ENCODE measurements at places on chromosomes 2 and 18. TPM values are rescaled to one million over a fixed set of nuclear protein-coding genes. Genes with fewer than 3 reads are reported as not detected.
A peak's percentile ranks its signal among the peaks of the same experiment; 100 is the strongest.

GRCh38 chr2:10876963-10877362 lies 34.8 kb upstream of the KCNF1 start:
- H3K4me3 ChIP-seq, result no peak overlapping the region
- H3K27ac ChIP-seq, result no peak overlapping the region
- H3K4me1 ChIP-seq, result peaks cover 2% of the 10 kb centered on the region
- DNase-seq, result no peak
- peaks cover 2% of the 10 kb centered on the region for H3K27me3 ChIP-seq
- H3K36me3 ChIP-seq, result no peaks in the 10 kb centered on the region

DNA sequence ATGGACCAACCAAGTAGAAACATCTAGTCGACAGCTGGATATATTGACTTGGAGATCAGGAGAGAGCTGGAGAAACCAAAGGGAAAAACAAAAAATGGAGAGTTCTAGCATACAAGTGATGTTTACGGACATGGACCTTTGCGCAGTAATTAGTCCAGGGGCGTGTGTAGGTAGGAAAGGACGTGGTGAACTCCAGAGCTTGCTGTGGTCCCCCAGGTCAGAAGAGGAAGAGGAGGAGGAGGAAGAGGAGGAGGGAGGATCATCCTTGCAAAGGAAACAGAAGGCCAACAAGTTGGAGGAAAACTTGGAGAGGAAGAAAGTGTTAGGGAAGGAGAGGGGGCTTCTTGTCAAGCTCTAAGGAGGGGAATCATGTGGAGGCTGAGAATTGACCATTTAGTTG lies 17.5 kb downstream of the TRAF3IP1 start:
- DNase-seq, result no peak
- no peaks in the 10 kb centered on the region for H3K36me3 ChIP-seq
- H3K27ac ChIP-seq, result no peak overlapping the region
- H3K27me3 ChIP-seq, result no peaks in the 10 kb centered on the region

- no peak overlapping the region for H3K4me3 ChIP-seq
- H3K4me1 ChIP-seq, result no peaks in the 10 kb centered on the region
- no peaks in the 10 kb centered on the region for H3K27me3 ChIP-seq
- H3K27ac ChIP-seq, result no peak overlapping the region
- no peaks in the 10 kb centered on the region for H3K36me3 ChIP-seq
Measured at GRCh38 chr18:46591783-46592391, 65.1 kb downstream of the LOXHD1 start.

DNA sequence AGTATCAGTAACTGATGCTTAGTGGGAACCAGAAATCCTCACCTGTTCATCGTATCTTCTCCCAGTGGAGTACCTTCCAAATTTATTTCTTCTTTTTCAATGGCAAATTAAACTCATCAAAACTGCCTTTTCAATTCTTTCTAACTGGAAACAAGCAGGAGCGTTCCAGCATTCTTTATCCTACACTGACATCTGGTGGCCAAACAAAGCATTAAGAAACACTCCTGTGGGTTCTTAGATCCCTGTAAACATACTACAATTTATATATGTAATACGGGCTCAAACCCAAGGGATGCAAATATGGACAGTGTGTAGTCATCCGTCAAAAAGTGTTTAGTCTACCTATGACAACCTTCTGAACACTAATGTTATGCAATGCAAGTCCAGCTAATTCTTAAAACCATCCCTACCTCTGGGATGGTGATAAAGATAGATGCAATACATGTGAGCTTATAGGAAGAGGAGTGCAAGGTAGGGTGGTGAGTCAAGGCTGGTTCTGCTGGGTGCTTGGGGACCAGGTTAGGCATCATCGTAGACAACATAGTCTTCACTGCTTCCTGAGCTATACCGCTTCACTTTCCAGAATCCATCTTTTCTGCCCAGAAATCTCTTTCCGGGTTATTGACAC lies 375.0 kb downstream of the CTNNA2 start:
- H3K4me1 ChIP-seq, result no peaks in the 10 kb centered on the region
- H3K27ac ChIP-seq, result no peak overlapping the region
- H3K27me3 ChIP-seq, result no peaks in the 10 kb centered on the region
- H3K4me3 ChIP-seq, result no peak overlapping the region
- peak; percentile 9 for DNase-seq
- H3K36me3 ChIP-seq, result no peaks in the 10 kb centered on the region

DNA sequence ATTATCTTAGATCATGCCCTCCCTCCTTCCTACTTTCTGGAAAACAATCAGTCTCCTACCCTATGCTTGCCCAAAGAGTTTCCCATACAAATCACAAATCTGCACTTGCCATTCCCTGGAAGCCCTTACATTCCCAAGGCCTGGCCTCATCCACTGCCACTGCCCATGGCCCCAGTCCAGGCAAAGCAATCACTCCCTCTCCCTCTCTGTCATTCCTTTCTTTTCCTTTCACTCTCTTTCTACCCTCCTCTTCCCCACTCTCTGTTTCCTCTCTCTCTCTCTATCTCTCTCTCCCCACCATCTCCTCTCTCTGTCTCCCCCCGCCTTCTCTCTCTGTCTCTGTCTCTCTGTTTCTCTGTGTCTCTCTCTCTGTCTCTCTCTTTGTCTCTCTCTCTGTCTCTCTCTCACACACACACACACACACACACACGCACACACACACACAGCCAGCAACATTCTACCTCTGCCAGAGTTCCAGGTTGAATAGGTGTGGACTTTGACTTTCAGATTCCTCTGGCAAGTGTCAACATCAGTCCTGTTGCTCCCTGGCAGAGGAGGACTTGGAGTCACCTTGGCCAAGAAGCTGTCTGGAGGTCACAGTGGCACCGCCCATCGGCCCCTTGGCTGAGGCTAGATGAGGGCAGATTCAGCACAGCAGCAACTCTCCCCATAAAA lies 43.7 kb upstream of the NAT8 start:
- H3K27me3 ChIP-seq, result no peaks in the 10 kb centered on the region
- no peak overlapping the region for H3K4me3 ChIP-seq
- H3K27ac ChIP-seq, result no peak overlapping the region
- no peak for DNase-seq
- H3K36me3 ChIP-seq, result no peaks in the 10 kb centered on the region
- H3K4me1 ChIP-seq, result no peaks in the 10 kb centered on the region

- DNase-seq, result no peak
- no peak overlapping the region for H3K4me3 ChIP-seq
- H3K27me3 ChIP-seq, result no peaks in the 10 kb centered on the region
- no peak overlapping the region for H3K27ac ChIP-seq
- H3K36me3 ChIP-seq, result no peaks in the 10 kb centered on the region
Measured at GRCh38 chr2:175398848-175399247, 217.3 kb upstream of the ATP5MC3 start.

DNA sequence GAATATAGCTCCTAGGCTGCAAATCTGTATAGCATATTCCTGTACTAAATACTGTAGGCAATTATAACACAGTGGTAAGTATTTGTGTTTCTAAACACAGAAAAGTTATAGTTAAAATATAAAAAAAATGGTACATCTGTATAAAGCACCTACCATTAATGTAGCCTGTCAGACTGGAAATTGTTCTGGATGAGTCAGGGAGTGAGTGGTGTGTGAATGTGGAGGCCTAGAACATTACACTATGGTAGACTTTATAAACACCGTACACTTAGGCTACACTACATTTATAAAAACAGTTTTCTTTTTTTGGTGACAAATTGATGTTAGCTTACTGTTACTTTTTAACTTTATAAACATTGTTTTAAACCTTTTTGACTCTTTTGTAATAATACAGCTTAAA lies 226.3 kb downstream of the CCDC85A start:
- no peaks in the 10 kb centered on the region for H3K4me1 ChIP-seq
- DNase-seq, result no peak
- no peaks in the 10 kb centered on the region for H3K36me3 ChIP-seq

- no peaks in the 10 kb centered on the region for H3K4me1 ChIP-seq
- H3K27me3 ChIP-seq, result no peaks in the 10 kb centered on the region
- no peak overlapping the region for H3K4me3 ChIP-seq
- H3K27ac ChIP-seq, result no peak overlapping the region
- DNase-seq, result no peak
Measured at GRCh38 chr18:75923169-75923568, 495.7 kb upstream of the SMIM21 start.

DNA sequence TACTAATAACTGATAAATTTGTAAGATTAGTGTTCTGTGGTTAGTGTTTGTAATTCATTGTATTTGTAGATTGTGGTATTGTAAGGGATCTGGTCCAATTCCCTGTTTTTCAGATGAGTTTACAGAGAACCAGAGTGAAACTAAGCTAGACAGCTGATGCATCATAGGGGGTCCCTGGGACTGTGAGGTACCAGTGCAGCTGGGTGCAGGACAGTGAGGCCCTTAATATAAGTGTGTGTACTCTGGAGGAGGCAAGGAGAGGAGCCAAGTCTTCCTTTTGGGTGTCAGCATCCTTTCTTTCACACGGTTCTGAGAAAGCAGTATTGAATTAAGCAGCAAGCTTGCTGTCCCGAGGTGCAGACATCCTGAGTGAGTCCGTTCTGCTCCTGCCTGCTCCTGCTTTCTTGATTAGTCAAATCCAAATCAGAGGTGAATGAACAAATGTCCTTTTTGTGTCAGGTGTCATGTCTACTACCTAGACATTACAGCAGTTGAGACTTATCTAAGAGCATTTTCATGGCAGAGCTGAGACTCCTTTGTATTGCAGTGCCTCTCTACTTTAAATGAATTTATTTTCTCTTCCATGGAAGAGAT lies 194.9 kb downstream of the MCFD2 start:
- no peak overlapping the region for H3K27ac ChIP-seq
- DNase-seq, result no peak
- H3K4me1 ChIP-seq, result peaks cover 8% of the 10 kb centered on the region
- no peaks in the 10 kb centered on the region for H3K36me3 ChIP-seq
- no peak overlapping the region for H3K4me3 ChIP-seq

GRCh38 chr2:99748344-99748743 lies 258.5 kb upstream of the REV1 start:
- H3K27me3 ChIP-seq, result no peaks in the 10 kb centered on the region
- no peaks in the 10 kb centered on the region for H3K4me1 ChIP-seq
- no peak for DNase-seq
- H3K36me3 ChIP-seq, result no peaks in the 10 kb centered on the region

- DNase-seq, result no peak
- no peak overlapping the region for H3K27ac ChIP-seq
Measured at GRCh38 chr2:64622443-64623241, 31.1 kb downstream of the SERTAD2 start.

GRCh38 chr2:139214801-139215200 lies 434.6 kb upstream of the NXPH2 start:
- no peak overlapping the region for H3K4me3 ChIP-seq
- no peaks in the 10 kb centered on the region for H3K36me3 ChIP-seq
- no peak for DNase-seq
- H3K27me3 ChIP-seq, result no peaks in the 10 kb centered on the region

DNA sequence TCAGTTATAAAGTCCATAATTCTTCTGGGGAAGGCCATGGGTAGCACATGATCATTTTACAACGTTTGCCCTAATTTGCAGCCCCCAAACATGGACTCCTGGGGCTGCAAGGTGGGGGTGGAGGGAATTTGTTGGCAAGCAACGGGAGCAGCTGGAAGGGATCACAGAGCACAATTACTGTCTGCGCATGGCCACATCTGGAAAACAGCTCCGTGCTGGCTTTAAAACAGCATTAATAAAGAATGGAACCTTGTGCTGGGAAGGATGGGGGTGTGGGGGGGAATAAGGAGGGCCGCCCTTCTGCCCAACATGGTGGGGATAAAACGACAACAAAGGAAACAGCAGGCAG lies 60.9 kb upstream of the SLC14A2 start:
- no peak overlapping the region for H3K4me3 ChIP-seq
- H3K27me3 ChIP-seq, result no peaks in the 10 kb centered on the region
- no peaks in the 10 kb centered on the region for H3K36me3 ChIP-seq
- H3K27ac ChIP-seq, result no peak overlapping the region
- no peaks in the 10 kb centered on the region for H3K4me1 ChIP-seq

- no peak for DNase-seq
- no peaks in the 10 kb centered on the region for H3K4me1 ChIP-seq
- peaks cover 3% of the 10 kb centered on the region for H3K27me3 ChIP-seq
Measured at GRCh38 chr2:2793925-2794560, 463.0 kb upstream of the MYT1L start.

DNA sequence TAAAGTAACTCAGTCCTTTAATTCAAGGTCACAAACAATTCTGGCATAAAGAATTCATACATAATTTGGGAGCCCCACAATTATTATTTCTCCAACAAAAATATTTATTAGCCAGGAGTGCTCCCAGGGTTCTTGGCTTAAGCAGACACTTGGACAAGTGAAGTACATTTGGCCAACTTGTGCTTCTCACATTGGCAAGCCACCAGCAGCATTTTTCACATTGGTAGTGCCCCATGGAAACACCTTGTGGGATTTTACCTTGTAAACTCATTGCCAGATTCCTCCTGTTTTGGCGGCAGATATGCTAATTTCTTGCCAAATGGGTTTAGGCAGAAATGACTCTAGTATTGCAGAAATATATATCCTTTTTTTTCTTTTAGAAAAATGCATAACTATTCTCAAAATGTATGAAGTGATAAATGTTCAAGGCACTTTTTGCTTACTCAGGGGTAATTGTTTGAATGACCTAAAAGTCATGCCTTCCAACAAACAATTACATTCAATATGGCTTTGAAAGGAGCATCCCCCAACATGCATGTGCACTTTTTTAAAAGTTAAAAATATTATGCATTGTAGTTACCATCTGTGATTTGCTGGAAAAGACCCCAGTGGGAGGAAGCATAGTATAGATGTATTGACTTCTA lies 113.5 kb downstream of the CSRNP3 start:
- H3K27me3 ChIP-seq, result peaks cover 2% of the 10 kb centered on the region
- no peaks in the 10 kb centered on the region for H3K36me3 ChIP-seq
- H3K4me3 ChIP-seq, result no peak overlapping the region
- H3K4me1 ChIP-seq, result peaks cover 5% of the 10 kb centered on the region
- H3K27ac ChIP-seq, result no peak overlapping the region

DNA sequence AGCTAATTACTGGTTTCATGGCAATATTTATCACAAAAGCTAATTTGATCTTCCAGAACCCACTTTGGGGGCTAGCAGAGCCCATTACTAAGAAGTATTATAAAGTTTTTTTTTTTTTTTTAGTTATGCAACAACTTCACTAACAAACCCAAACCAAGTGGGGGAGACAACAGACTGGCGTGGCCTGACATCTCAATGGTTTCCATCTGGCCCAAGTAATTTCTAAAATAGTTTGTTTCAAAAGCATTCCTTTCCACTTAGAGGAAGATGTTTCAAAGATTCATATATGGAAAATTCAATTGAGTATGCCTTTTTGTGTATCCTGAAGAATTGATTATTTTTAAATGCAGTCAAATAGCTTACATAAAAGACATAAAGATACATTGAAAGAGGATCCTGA lies 367.1 kb downstream of the HRH4 start:
- no peak overlapping the region for H3K4me3 ChIP-seq
- no peaks in the 10 kb centered on the region for H3K4me1 ChIP-seq
- no peaks in the 10 kb centered on the region for H3K27me3 ChIP-seq
- no peaks in the 10 kb centered on the region for H3K36me3 ChIP-seq

Gene MSH2
- total RNA-seq, result 51.1 TPM

Gene TGFA
- total RNA-seq, result not detected

Gene DNAJC5G
- total RNA-seq, result not detected

Gene IER3IP1
- 7.9 TPM for total RNA-seq

Gene MBD1
- 97.7 TPM for total RNA-seq

Gene NAT8
- total RNA-seq, result not detected

Gene TSGA10
- total RNA-seq, result 7.2 TPM

All from GM12878 (cell line).